ENCODE measurements at places on chromosomes 13 and 19. TPM values are rescaled to one million over a fixed set of nuclear protein-coding genes. Genes with fewer than 3 reads are reported as not detected.

GRCh38 chr19:41702171-41702651, 6.2 kb upstream of the CEACAM5 start:
- DNase-seq = no peak

DNA sequence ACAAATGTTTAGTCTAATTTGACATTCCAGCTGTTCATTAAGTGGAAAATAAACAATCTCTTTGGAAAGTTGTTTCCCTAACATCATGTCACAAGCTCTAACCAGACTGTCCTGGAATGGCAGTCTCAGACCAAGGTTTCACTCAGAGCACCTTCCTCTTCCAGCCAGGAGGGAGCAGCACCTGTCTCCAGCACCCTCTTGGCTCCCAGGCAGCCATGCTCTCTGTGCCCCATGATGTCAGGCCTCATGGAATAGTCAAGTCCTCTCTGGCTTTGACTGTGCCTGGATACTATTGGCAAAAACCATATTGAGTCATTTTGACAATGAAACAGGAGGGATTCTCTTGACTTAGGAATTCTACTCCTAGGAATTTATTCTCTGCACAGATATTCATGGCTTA, 171.4 kb downstream of the OXGR1 start:
- DNase-seq = no peak

DNA sequence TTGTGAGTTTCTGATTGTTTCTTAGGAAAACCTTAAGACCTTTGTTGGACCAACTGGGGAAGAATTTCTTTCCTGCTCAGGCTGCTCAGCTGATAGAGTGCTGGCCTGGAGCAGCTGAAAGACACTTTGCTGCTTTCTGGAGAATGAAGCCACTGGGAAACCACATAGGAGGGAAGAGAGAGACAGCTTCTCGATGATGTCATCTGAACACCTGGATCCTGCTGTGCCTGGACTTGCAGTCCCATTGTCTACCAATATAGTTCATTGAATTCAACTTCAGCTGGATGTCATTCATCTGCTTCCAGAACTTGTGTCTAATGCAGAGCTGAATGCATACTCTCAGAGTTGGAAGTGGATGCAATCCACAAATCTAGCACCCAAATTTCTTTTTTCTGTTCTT, 34.3 kb upstream of the TSHZ3 start:
- no peak for DNase-seq

DNA sequence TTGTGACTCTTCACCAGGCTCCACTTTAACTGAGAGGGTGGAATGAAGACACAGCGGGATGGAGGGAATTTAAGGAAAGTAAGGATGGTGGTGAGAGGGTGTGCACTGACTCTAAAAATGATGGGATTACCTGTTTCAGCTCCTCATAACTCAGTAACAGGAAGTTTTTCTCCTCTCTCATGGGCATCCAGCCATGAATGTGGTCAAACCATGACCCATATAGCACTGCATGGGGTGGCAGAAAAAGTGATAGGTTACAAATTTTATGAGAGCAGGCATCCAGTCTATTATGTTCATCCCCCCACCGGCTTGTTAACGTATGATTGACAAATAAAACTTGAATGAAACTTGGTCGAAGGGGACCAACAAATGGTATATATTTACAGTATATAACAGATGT, 7.2 kb downstream of the SULT2A1 start:
- no peak for DNase-seq

DNA sequence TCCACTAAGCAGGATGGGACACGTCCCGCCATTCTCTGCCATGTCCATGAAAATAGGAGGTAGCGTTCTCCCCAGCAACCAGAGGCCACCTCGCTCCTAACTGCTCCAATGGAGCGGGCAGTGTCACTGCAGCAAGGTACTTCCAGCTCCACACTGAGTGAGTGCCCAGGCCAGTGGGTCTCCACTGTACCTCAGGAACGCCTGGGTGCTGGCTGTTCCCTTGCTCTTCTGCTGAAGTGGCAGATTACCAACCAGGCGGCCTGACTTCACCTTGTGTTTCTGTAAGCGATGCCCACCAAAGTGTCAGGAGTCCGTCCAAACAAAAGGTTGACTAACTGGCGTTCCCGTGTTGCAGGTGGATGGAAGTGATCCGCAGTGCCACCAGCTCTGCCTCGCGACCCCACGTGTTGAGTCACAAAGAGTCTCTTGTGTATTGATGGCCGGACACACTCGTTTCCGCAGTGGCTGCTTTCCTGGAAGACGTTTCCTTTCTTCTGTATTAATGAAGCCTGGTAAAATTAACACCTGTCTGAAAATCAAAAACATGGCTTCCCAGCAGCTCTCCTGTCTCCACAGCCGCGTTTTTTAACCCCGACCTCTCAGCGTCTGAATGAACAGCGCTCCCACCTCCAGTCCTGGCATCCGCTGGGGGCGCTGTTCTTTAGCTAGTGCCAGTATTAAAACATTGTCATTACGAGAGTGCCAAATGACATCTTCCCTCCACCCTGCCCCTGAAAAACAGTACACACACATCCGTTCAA, 128.8 kb downstream of the STK24 start:
- DNase-seq = no peak

DNA sequence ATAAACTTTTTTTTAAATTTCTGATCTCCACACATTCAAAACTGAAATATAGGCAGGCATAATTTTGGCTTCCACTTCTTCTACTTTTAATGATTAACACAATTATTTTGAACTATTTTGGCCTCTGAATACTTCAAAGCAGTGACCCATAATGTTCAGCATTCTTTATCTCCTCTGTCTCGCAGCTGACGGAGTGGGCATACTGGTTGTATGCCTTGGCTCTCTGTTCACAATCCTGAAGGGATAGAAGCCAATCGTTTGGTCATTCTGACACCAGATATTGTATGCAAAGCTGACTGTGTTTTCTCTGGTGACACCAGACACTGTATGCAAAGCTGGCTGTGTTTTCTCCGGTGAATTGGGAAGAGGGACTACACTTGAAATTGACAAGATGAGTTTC, 833.0 kb downstream of the EFNB2 start:
- no peak for DNase-seq

GRCh38 chr19:46840498-46840942, 10.1 kb downstream of the AP2S1 start:
- no peak for DNase-seq

Gene LRRC63
- total RNA-seq = not detected

Gene KCNK6
- total RNA-seq = 25.4 TPM

Gene IZUMO4
- not detected for total RNA-seq
